ENCODE measurements at places on chromosomes 13 and 19.

- DNase-seq, result no peak
Measured at GRCh38 chr13:76637641-76638141, 248.5 kb downstream of the KCTD12 start.

DNA sequence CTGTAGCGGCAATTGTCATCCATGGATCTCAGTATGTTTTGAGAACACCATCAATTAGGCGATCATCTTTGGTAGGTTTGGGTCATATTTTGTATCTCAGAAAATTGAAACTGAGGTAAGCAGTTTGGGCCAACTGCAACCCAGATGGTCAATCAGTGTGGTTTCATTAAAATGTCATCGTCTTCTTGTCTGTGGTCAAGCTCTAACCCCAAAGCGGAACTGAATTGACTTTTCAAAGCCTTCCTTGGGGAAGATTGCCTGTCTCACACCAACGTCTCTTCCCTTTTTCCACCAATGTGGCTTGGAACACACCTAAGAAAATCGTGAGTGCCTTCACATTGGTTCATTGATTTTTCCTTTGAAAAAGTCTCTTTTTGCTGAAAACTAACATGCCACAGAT lies 56.3 kb upstream of the UBAC2 start:
- no peak for DNase-seq

GRCh38 chr13:95378603-95379002 lies 77.4 kb upstream of the ABCC4 start:
- no peak for DNase-seq

- DNase-seq, result peak; percentile 26
Measured at GRCh38 chr19:6063576-6064335, 46.5 kb downstream of the RFX2 start.

- DNase-seq, result no peak
Measured at GRCh38 chr13:23889615-23890607, 711 bp upstream of the MIPEP start.

- DNase-seq, result no peak
Measured at GRCh38 chr13:111920306-111920931, 146.5 kb upstream of the SOX1 start.

- DNase-seq, result no peak
Measured at GRCh38 chr19:16433986-16434385, 37.8 kb downstream of the EPS15L1 start.

DNA sequence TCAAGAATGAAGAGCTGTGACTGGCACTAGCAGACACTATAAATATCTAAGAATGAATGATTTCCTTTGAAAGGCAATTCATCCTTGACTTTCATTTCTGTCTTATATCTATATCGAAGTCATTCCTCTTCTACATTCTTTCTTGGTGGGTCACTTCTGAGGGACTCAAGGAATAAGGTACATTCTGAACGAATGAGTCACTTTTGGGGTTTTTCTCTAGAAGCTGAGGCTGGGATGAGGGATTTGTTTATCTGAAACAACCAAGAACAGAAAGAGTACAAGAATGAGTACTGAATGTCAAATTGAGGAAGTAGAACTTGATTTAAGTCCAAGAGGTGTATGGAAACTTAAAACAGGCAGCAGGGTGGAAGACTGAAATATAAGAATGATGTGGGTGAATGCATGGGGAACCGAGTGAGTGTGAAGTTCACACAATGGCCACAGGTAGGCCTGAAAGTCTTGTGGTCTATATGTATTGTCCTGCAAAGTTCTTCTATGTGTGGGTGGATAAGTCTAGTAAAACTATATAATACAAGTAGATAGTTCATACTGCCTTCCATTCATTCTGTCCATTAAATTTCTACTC lies 343.9 kb downstream of the OXGR1 start:
- no peak for DNase-seq

GRCh38 chr13:110138010-110138699 lies 168.8 kb downstream of the COL4A1 start:
- peak; percentile 58 for DNase-seq

DNA sequence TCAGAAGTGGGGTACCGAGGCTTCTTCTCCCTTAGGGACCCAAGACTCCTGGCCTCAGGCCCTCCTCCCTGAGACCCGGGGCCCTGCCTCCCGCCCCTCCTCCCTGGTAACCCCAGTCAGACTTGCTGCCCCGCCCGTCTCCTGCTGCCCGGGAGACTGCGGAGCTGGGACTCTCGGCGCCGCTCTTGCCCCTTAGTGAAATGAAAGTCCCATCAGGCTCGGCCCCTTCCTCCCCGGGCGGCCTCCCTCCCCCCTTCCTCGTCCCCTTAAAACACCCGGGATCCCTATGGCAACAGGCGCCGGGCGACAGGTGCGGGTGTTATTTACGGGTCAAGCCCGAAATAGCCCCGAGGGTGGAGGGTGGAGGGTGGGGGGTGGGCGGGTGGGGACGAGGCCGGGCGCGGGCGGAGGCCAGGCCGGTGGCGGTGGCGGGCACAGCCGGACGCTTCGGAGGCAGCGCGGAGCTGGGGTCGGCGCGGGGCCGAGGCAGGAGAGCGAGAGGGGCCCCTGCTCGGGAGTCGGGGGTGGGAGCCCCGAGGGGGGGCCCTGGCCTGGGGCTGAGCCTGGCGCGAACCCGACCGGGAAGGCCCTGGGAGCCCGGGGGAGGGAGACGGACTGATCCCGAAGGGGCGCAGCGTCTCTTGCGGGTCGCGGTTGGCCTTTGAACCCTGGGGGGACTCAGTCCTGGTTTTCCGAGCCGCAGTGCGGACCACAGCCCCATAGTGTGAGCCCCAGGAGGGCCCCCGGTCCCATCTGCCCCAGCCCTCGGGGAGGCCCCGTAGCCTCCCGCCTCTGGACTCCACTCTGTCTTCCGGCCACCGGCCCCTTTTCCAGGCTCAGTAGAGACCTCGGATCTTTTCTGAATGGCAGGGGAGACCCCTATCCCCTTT lies at the start of gene CACNG6:
Gene CACNG6 (plus strand): TSS at position 414 of the 890 bp plus-strand sequence. CDS start 1,241 bp downstream, outside the sequence.
- DNase-seq, result no peak

DNA sequence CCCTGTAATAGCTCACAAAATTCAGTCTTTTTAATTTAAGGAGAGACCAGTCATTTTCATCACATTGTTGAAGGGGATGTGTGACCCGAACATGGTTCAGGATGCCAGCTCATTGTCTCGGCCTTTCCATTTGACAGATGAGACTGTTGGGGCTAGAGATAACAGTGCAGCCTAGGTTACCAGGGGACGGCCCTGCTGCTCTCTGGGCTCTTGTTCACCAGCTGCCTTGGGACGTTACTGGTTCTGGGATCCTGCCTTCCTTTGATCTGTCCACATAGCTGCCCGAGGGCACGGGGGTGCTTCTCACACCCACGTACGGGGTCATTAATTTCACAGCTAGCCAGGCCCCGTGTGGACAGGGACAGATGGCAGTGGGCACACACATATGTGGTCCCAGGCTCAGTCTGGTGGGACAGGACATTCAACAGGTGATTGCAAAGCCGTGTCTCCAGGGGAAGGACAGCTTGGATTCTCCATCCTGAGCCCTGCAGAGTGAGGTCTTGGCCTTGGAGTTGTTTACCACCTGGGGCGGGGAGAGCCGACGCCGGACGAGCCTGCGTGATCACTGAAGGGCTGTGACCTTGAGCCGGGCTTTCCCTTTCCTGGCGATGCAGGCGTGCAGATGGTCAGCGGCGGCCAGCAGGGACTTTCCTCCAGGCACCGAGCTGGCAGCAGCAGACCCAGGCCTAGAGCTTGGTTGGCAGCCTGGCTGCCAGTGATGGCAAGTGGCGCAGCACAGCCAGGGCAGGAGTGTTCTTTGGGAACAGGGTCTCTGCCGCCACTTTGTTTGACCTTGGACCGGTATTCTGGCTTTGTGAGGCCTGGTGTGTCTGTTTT lies 26.7 kb upstream of the NPAS1 start:
- no peak for DNase-seq

DNA sequence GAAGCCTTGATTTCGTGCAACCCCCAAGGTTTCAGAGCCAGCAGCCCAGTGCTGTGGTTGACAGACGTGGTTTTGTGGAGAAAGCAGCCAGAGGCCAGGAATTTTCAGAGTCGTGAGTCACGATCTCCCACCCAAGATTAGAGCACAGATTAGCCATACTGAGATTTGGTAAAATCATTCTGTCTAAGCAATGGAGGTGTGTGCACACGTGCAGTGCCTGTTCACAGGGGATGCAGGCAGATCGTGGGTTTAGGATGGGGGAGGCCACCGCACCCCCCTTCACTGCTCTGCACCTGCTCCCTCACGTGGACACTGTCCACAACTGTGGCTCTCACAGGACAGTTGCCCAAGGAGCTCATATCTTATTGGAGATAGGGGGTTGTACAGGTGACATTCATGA lies 46.6 kb upstream of the GPR183 start:
- DNase-seq, result no peak

- no peak for DNase-seq
Measured at GRCh38 chr13:51370116-51370515, 30.6 kb downstream of the SERPINE3 start.

DNA sequence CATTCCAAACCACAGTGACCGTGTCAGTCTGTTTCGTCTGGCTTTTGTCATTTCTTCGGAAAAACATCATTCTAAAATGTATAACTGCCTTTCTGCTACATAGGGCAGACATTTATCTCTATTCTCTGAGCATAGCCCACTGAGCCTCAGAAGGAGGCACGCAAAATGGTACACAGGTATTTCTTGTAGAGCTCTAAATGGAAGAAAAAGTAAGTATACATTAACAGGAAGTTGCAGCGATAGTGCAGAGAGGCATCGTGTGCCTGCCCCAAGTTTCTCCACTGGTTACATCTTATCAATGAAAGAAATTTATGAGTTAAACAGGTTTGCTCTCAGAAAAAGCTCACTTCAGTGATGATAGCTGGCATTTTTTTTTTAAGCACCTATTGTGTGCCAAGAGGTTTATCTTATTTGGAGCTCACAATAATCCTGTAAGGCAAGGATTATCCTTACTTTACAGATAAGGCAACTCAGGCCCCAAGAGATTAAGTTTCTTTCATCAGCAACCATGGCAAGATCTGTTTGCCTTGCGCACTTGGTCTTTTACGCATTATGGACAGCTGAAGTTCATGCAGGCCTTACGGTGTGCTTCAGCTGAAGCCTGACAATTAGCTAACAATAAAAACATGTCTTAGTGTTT lies 1.2 kb upstream of the RCBTB2 start:
- no peak for DNase-seq

DNA sequence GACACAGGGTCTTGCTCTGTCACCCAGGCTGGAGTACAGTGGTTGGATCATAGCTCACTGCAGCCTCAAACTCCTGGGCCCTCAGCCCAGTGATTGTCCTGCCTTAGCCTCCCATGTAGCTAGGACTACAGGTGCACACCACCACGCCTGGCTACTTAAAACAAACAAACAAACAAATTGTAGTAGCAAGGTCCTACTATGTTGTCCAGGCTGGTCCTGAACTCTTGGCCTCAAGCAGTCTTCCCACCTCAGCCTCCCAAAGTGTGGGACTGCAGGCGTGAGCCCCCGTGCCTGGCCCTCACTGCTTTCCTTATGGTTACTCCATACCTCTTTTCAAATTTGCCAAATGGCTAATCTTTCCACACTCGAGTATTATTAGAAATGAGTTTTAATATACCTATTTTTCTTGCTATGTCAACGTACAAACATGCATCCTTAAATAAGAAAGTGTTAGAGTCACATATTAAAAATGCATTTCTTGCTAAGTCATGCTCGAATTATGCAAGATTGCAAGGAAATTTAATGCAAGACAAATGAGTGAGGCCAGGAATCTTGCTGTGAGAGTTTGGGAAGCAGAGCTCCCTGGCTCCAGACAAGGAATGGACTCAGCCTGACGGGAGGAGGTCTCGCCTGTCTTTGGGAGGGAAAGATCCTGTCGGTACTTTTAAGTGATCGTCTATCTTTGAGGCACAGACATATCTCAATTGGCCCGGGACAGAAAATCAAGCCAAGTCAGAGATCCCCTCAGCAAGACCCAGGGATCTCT lies 39.4 kb downstream of the RFX2 start:
- DNase-seq, result peak; percentile 24

GRCh38 chr13:48402325-48402932 lies 10.5 kb downstream of the LPAR6 start:
- DNase-seq, result no peak

GRCh38 chr13:113584870-113585671 lies 518 bp downstream of the TFDP1 start:
- DNase-seq, result peak; percentile 35

DNA sequence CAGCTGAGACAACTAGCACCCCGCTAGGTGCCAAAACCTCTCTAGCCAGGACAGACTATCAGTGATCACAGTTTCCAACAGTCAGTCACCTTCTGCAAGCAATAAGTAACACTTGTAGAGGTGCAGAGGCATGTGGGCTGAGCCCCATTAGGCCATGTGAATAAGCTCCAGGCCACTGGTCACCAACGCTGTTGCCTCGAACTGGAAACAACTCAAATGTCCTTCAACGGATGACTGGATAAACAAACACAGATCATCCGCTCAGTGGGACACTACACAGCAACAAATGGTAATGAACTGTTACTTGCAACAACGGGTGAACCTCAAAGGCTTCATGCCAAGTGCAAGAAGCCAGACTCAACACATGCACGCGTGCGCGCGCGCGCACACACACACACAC lies 27.5 kb upstream of the TMEM160 start:
- no peak for DNase-seq

- DNase-seq, result no peak
Measured at GRCh38 chr19:39692166-39692565, 12.1 kb upstream of the LGALS14 start.

DNA sequence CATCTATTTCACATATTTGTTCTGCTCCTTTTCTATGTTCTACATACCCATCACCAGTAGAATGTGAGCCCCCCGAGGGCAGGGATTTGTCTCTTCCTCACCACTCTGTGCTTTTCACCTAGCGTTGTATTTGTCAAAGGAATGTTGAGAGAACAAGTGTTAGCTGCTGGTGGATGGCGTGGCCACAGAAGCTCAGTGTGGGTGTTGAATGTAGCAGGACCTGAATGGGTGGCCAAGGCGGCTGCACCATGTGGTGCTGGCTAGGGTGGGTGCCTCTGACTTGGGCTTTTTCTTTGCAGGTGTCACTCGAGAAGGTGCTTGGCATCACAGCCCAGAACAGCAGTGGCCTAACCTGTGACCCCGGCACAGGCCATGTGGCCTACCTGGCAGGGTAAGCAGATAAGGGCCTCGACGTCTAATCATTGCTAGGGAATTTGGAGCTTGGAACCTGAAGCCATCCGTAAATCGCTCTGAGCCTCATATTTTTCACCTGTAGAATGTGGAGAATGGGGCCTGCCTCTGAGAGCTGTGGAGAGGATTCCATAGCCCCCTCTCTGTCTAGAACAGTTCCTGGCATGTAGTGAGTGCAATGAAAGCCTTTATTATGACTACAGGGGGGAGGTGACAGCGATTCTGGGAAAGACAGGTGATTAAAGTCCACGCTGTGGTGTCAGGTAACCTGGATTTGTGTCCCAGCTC lies 3.9 kb downstream of the WDR62 start:
- no peak for DNase-seq

DNA sequence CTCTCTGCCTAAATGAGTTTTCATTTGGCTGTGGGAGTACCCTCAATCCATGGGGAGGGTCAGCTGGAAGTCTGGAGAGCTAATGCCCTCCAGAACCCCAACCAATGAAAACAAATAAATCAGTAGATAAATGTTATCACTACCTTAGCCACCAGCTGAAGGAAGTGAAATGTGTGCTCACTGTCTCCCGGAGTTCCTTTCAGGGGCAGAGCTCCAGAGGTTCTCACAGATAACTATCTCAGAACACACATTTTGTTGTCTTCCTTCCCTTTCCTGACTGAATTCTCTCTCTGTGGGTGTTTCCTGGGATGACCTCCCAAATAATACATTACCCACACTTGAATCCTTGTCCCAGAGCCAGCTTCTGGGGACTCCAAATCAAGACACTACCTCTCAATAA lies 779.6 kb downstream of the DIAPH3 start:
- no peak for DNase-seq

GRCh38 chr13:44347301-44347700 lies 26.3 kb upstream of the SERP2 start:
- no peak for DNase-seq

GRCh38 chr13:46948338-46948737 lies 51.5 kb upstream of the HTR2A start:
- no peak for DNase-seq
